ENCODE measurements at places on chromosomes 6 and 20.

DNA sequence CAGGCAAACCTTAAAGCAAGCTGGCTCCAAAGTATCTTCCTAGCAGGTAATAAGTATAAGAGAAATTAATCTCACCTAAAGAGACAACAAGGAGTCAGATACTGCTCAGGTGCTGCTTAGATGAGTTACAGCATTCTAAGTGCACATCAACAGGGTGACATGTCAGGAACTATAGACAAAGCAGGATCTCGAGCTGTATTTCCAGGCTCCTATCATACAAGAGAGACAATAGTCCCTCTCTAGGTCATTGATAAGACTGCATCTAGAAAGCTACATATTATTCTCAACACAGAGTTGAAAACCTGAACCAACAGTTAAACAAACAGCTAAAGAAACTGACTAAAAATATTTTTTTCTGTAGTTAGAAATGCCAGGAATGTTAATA lies 3.9 kb downstream of the PTPRK start:
- DNase-seq, result no peak

DNA sequence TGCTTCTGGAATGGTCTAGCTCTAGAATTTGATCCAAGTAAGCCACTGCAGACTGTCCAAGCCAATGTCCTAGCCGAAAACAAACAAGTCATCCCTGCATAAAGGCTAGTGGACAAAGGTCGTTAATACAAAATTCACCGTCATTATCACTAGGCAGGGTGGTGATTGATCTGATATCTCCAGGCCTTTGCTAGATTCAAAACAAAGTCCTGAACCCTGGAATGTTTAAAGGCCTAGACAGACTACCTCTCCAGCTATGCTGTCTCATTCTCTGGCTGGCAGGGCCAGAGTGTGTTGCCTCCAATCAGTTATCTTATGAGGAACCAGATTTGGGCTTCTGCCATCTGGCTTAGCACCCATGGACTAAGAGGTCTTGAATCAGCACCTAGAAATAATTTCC lies 38.3 kb downstream of the MAP7 start:
- DNase-seq, result no peak

GRCh38 chr6:127902933-127903332 lies 2.1 kb upstream of the THEMIS start:
- DNase-seq, result no peak

DNA sequence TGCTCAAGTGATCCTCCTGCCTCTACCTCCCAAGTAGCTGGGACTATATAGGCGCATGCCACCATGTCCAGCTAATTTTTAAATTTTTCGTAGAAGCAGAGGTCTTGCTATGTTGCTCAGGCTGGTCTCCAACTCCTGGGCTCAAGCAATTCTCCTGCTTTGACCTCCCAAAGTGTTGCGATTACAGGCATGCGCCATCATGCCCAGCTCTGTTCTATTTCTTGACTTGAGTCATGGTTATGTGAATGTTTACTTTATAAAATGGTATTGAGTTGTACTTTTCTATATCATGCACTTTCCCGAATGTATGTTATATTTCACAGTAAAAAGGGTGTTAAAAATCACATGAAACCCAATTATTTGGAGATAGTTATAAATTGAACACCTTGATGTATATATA lies 17.3 kb upstream of the ATXN1 start:
- no peak for DNase-seq

- DNase-seq, result no peak
Observed at GRCh38 chr20:21322921-21323331, 19.8 kb downstream of the XRN2 start.

Data from stimulated activated CD4-positive, alpha-beta T cell treated with anti-CD3 and anti-CD28 coated beads, Interleukin-4, amount 100 ng/mL, for 1 hour (primary cell).